ENCODE measurements at places on chromosomes 2 and 18.

DNA sequence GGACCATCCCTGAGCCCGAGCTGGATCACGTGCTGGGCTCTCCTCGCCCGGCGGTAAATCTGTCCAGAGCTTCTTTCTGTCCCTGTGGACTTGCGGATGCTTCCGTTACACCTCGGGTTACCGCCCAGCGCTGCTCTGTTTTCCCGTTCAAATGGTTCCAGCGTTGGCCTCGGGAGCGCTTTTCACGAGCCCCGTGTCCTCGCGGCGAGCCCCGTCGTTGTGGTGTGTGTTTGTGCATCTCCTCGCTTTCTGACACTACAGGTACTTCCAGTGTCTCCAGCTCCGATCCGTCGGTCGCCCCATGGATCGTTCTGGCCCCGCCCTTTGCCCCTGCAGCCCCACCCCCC, 77.4 kb downstream of the RTP5 start:
- DNase-seq, result no peak

- peak; percentile 38 for DNase-seq
Measured at GRCh38 chr2:152490686-152491455, 155.9 kb downstream of the FMNL2 start.

- DNase-seq, result no peak
Measured at GRCh38 chr2:239187464-239188253, 213.2 kb downstream of the HDAC4 start.

- peak; percentile 75 for DNase-seq
Measured at GRCh38 chr2:37894601-37895000, 30.5 kb upstream of the RMDN2 start.

GRCh38 chr2:78383576-78383975, 641.9 kb upstream of the REG3G start:
- no peak for DNase-seq

DNA sequence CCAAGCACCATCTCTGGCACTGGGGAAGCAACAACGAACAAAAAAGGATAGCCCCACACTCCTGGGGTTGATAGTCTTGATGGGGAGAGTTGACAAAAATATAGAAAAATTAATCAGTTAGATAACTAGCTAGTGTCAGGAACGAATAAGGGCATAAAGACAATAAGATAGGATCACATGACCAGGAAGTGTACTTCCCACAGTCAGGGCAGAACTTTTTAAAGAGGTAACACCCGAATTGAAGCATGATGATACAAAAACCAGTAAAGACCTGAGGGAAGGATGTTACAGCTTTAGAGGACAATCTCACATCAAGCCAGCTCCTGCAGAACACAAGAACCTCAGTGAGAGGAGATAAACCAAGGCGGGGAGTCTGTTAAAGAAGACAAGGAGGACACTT, 295.4 kb upstream of the CRIM1 start:
- no peak for DNase-seq

- DNase-seq, result no peak
Measured at GRCh38 chr2:186263673-186264250, 222.3 kb upstream of the ZC3H15 start.

DNA sequence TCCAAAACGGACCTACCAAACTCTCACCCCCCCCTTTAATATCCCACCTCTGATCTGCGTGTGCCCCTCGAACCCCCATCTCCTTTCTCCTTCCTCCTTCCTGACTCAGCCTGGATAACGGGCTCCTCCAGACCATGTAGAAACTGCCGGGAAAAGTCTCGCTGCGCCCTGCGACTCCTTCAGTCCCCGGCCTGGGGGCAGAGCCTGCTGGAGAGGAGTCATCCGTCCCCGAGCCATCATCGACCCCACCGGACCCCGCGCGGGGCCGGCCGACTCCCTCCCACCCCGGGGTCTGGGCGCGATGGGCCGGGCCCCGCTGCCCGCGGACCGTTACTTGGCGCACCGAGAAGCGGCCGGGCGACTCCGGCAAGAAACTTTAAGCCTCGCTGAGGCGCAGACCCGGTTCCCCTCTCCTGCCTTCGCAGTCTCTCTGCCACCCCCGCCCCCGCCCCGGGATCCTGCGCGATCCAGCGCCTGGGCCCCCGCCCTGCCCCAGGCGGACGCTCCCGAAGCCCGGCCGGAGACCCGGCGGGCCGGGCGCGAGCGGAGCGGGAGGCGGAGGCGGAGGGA, 3.4 kb downstream of the ZEB2 start:
- DNase-seq, result peak; percentile 34

- peak; percentile 18 for DNase-seq
Measured at GRCh38 chr2:96874198-96874831, 4.4 kb upstream of the SEMA4C start.

GRCh38 chr2:219207134-219207883, 727 bp downstream of the ZFAND2B start:
- no peak for DNase-seq

DNA sequence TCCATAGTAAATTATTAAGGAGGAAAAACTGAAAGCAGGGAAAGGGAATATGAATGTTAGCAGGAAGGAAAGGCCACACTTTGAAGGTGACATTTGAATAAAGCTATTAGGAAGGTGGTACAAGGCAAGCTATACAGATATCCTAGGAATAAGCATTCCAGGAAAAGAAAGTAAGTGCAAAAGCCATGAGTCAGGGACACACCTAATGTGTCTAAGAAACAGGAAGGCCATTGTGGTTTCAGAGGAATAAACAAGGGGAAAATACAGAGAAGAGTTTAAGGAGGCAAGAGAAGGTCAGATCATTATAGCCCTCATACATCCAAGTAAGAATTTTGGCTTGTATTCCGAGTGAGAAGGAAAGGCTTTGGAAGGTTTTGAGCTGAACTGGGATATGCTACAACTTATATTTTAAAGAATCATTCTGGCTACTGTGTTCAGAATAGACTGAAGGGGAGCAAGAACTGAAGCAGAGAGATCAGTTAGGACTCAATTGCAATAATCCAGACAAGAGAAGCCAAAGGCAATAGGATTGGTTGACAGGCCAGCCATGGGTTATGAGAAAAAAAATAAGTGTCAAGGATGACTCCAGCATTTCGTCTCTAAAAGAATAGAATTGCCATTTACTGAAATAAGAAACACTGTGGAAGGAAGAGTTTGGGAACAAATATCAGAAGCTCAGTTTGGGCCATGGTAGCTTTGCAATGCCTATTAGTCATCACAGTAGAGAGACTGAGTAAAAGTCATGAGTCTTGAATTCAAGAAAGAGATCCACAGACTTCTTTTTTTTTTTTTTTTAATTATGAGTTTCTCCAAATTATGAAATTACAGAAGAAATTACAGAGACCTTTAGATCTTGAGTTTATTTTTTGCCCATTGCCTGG, 11.3 kb downstream of the RAD51AP2 start:
- DNase-seq, result no peak

DNA sequence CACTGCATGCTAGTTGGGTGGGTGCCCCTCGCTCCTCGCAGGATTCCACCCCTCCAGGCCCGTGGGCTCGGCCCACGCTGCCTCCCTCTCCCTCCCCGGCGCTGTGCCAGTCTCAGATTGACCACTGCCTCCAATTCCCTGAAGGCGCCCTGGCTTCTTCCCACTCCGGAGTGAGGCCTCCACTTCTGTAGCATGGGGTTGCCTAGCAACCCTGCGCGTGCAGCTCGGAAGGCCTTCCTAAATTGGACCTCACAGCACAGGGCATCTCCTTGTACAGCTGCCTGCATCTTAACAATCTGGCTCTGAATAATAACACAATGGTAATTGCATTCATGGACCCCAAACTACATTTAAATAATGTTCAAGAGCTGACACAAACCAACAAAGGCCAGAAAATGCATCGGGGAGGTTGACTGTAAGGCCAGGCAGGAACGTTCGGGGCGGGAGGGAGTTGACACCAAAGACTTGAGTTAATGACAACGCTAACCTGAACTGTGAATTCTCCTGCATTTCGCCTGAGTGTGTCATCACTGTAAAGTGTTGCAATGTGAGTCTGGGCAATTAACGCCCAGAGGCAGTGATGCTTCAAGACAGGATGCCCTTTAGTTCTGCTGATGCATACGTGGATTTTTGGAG, 222.9 kb downstream of the ZBTB7C start:
- peak; percentile 82 for DNase-seq

GRCh38 chr2:217289907-217290280, 430.0 kb upstream of the TNP1 start:
- peak; percentile 93 for DNase-seq

- peak; percentile 41 for DNase-seq
Measured at GRCh38 chr2:159497256-159497655, 119.1 kb downstream of the BAZ2B start.

DNA sequence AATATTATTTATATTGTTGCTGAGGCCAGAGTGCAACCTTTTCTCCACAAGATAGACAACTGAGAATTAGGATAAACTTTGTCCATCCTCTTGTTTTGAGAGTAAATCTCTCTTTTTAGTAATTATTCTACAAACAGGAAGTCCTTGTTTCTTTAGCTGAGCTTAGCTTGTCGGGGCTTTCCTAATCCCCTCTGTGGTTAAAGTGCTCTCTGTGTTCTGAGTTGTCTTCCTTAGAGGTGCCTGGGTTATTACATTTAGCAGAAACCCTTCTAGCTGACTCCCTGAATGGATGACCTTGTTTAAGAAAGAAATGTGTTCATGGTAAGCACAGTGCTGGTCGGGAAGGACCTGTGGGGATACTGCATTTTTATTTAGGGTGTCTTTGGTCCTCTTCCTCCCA, 12.7 kb downstream of the USP39 start:
- DNase-seq, result no peak

- peak; percentile 11 for DNase-seq
Measured at GRCh38 chr2:239602290-239603282, 201.8 kb upstream of the HDAC4 start.

GRCh38 chr2:27959496-27959895, 69.0 kb downstream of the BABAM2 start:
- peak; percentile 84 for DNase-seq

DNA sequence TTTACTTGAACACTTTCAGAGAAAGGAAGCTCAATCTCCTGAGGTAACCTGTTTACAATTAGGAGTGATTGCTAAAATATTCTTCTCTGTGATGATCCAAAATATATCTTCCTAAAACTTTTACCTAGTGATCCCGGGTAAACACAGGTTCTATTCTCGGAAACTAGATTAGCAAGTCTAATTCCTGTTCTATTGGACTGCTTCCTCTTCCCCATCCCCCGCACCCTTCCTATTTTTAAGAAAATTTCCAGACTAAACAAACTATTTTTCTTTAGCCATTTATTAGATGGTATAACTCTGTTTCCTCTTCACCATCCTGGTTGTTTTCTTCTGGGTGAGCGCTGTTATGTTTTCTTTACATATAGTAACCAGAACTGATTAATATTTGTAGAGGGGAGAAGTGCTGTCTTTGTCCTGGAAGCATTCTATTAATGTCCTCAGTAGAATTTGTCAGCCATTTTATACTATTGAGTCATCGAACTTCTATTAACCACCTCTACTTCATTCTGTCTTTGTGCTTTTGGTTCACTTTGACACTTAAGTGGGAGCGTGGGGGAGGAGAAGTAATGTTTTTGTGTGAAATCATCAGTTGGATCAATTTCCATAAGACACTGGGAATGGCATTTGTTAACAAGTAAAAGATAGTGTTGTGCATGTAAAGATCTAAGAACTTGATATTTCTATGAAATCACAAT, 31.8 kb downstream of the CREB1 start:
- peak; percentile 5 for DNase-seq

- no peak for DNase-seq
Measured at GRCh38 chr18:58892488-58892887, 27.8 kb downstream of the ZNF532 start.

GRCh38 chr2:217331523-217332416, 471.9 kb upstream of the TNP1 start:
- DNase-seq, result peak; percentile 77

DNA sequence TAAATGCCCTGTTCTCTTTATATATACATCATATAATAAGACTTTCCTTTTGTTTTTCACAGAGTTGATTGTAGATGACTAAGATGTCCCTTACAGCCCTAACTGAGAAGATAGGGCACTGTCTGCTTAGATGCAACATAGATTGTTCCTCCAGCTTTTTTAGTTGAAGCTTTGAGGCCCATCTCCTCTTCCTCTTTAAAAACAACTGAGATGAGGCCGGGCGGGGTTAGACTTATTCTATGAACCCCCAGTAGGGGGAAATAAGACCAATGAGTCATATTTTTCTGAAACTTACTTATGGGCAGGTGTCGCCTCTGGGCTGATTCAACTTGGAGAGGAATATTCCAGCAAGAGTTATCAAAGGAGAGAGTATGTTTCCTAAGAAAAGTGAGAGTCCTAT, 84.6 kb downstream of the FBXO15 start:
- no peak for DNase-seq

- DNase-seq, result no peak
Measured at GRCh38 chr2:12596771-12597170, 120.0 kb upstream of the TRIB2 start.

DNA sequence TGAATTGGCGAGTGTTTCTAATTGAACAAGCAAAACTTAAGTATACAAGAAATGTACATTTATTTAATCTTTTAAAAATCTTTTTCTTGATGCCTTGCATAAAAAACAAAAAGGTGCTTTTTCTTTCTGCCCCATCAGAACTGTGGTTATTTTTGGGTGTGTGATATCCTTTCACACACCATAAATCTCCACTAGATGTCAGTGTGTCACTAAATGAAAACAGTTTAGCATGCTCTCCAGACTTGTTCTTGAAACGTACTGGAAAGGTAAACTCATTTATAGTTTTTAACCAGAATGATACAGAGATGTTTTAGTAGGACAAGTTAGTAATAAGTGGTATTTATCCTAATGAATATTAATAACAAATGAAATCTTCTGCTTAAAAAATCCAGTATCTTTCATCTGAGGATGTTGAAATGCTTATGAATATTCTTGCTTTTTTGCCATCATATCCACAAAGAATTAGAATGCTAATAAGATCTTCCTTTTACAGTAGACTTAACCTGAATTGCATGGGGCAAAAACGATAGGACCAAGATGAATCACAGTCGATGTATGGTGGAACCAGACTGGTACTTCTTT, 96.8 kb downstream of the UBE2E3 start:
- DNase-seq, result peak; percentile 61

DNA sequence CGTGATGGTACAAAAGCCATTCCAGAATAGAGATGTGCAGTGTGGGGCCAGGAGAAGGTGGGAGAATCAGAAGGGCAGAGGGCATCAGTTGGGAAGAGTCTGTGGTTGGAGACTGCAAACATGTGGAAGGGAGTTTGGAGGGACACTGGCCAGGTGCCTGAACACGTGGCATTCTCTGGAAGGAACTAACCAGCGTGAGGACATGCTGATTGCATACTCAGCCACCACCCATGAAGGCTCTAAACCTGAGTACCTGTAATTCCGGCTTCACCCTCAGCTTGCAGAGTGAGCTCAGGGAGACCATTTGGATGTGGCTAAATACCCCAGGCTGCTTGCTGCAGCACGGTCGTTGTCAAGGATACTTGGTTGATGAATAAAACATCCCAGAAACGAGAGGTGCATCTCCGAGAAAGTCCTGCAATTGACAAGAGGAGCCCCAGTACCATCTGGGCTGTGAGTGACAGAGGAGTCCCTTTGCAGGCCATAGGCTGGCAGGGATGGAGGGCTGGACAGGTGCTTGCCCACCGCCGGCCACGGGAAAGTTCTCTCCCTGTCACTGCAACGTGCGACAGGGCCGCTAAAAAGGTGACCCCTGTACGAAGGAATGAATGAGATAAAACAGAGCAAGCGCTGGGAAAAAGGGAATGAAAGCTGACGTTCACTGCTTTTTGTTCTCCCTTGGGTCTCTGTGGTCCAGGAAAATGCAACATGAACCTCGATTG, 5.0 kb downstream of the ACKR3 start:
- DNase-seq, result no peak

Data from umbilical cord (tissue), 2 donors.